ENCODE measurements at places on chromosomes 2 and 18.

DNA sequence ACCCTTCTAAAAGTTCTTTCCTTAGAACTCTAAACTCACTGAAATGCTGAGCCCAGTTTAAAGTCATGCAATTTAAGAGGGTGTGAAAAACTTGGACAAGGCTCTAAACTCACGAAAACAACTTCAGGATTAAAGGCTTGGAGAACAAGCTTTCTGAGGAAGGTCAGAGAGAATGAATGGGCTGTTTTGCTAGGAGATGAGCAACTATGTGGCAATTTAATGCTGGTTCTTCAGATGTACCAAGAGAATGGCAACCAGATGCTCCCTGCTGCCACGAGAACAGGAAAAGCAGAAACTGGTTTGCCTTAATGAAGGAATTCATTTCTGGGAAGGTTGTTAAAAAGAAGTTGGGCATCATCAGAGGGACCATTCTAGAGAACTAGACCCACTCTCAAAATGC, 77.8 kb upstream of the PMAIP1 start:
- DNase-seq: no peak

GRCh38 chr2:122519821-122520611, 764.6 kb downstream of the TSN start:
- no peak for DNase-seq

- no peak for DNase-seq
Observed at GRCh38 chr18:9055185-9055584, 47.3 kb upstream of the NDUFV2 start.

GRCh38 chr2:174135981-174136380, 112.4 kb downstream of the OLA1 start:
- no peak for DNase-seq

- no peak for DNase-seq
Observed at GRCh38 chr18:3069671-3070433, 56.9 kb upstream of the LPIN2 start.

GRCh38 chr2:221102896-221103688, 469.0 kb downstream of the EPHA4 start:
- DNase-seq: no peak

GRCh38 chr2:24984912-24985311, 13.2 kb upstream of the DNAJC27 start:
- no peak for DNase-seq

DNA sequence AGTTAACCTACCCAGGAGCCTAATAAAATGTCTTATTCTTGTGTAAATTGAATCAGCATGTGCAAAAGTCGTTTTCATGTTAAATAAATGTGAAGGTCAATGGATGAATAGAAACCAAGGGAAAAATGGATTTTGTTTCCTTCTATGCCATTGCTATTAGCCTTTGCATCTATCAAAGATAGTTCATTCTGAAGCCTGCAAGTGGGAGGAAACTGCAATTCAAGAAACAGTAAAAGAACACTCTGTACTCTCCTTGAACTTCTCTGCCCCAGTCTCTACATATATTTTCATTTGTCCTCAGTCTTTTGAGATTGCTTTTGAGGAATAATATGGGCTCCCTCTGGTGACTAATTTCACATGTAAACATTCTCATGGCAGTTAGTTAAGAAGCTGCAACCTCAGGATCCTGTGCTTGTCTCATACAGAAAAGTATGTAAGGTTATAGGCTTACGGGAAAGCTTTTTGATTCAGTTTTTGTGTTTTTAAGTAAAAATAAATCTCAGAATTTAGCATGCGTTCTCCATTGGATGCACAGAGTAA, 1590.0 kb upstream of the LRRTM1 start:
- no peak for DNase-seq

GRCh38 chr18:48711651-48712486, 173.0 kb downstream of the CTIF start:
- DNase-seq: no peak

DNA sequence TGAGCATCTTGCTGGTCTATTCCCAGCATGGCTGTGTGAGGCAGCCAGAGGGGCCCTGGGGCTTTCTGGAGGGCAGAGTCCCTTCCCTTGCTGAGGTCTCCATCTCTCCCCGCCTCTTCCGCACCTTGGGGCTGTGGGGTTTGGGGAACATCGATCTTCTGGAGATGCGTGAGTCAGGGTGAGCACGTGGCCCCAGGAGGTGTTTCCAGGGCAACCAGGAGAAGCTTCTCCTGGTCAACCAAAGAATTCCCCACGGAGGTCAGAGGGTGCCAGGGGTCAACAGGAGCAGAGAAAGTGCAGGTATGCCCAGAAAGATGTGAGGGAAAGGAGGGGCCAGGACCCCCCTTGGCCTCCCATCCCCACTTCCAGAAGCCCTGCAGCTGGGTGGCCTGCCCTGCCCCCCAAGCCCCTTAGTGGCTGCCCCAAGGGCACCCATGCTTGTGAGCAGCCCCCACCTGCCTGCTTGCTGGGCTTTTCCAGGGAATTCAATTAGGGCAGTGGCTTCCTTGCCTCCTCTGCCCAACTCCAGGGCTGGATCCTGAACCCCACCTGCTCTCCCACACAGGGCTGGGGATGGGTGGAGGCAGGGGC, 2.8 kb upstream of the PROM2 start:
- DNase-seq: no peak

GRCh38 chr18:35623255-35623654, 41.7 kb downstream of the GALNT1 start:
- DNase-seq: no peak

- DNase-seq: no peak
Observed at GRCh38 chr2:75667884-75668283, 21.3 kb downstream of the MRPL19 start.

DNA sequence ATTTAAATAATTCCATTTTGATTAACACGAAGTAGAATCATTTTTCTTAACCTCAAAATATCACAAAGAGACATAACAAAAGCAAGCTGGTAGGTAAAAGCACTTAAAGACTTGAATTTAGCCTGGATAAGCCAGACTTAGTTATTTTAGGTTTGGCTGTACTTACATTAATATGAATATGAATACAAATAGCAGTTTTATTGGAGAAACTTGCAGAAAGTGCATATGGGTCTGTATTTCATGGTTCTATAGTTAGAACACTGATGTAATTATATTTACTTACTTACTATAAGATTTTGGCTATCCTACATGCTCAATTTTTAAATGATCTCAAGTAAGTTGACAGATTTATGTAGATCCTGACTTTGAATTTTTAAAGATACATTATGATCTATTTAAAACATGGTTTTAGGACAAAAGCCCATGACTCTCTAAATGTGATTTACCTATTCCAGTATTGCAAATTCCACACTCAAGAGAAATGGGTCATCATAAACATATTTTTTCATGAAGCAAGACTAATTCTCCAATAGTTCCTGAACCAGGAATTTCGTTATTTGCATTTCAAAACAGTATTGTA, 1575.4 kb upstream of the NXPH2 start:
- no peak for DNase-seq

- no peak for DNase-seq
Observed at GRCh38 chr18:57728941-57729511, 74.1 kb downstream of the ATP8B1 start.

GRCh38 chr18:44465381-44465841, 215.3 kb upstream of the SETBP1 start:
- no peak for DNase-seq

GRCh38 chr2:37780387-37780676, 108.9 kb upstream of the CDC42EP3 start:
- DNase-seq: no peak

- DNase-seq: no peak
Observed at GRCh38 chr2:52220393-52220792, 1188.5 kb upstream of the NRXN1 start.

DNA sequence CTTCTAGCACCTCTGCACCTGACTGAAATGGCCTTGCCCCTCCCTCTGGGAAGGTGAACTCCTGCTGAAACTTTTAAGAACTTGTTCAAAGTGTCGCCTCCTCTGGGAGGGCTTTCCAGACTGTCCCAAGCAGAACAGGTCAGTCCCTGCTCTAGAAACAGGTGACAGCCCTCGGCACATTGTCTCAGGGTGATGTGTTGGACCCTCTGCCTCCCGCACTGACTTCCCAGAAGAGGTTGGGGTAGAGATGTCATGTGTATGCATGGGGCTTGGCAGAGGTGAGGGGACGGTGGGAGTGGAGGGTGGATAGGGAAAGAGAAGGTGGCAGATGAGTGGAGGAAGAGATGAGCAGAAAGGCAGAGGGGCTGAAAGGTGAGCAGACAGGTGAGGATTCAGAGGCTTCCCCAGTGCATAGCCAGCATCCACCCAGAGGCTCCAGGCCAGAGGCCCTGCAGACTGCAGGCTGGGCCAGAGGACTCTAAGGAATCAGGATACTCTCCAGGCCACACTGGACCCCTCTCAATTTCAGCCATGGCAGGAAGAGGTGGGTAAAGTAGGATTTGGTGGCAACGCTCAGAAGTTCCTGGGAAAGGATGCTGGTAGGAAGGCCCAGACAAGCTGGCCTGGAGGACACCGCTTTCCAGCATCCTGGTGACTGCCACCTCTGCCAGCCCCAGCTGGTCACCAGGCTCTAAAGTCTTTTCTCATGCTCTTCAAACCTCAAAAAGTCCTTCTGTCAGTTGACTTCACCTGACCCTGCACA, 24.8 kb upstream of the TNS1 start:
- no peak for DNase-seq

DNA sequence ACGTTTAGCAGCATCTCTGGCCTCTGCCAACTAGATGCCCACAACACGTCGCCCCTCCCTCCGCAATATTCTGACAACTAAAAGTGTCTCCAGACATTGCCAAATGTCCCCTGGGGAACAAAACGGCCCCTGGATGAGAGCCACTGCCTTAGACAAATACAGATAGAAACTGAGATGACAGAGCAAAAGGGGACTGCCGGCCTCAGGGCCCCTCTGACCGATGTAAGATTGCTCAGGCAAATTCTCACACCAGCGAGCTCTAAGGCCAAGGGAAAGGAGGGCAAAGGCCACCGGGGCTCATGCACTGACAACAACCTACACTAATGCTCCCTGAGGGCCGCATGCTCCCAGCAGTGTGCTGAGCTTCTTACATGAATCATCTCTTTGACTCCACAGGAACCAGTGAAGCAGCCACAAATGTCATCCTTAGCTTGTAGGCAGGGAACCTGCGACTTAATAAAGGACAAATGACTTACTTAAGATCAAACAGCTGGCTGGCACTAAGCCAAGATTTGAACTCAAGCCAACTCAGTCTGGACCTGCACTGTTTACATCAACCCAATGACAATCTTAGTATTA, 228.5 kb downstream of the TTC32 start:
- no peak for DNase-seq

DNA sequence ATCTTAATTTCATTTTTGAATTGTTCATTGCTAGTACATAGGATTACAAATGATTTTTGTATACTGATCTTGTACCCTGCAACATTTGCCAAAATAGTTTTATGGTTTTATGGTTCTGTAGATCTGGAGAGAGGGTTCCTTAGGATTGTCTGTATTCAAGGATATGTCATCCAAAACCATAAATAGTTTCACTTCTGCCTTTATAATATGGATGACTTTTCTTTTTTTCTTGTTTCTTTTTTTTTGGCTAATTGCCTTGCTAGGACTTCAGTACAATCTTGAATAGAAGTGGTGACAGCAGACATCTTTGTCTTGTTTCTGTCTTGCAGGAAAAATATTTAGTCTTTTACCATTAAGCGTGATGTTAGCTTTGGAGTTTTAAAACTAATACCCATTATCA, 383.9 kb upstream of the HS6ST1 start:
- no peak for DNase-seq

DNA sequence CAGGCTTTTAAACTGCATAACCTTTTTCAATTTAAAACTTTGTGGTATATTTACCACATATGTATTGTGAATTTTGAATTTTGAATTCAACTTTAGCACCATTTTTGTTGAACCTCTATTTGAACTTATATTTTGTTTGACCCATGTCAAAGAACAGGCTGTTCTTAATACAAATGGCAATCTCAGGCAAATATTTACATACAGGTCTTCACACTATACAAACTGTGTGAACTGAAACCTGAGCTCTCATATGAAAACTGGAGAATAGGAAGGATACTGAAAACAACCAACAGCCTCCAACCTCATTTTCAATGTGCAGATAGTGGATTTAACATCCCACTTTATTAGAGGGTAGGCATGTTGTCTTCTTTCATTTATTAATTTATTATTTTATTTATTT, 491.8 kb downstream of the KCNJ3 start:
- no peak for DNase-seq

GRCh38 chr2:68769586-68770270, 35.1 kb downstream of the ARHGAP25 start:
- DNase-seq: no peak

GRCh38 chr2:223055140-223055539, 3.1 kb downstream of the KCNE4 start:
- DNase-seq: no peak

GRCh38 chr2:127573298-127573697, 37.8 kb downstream of the MYO7B start:
- no peak for DNase-seq

GRCh38 chr18:63107171-63107845, 212.3 kb downstream of the BCL2 start:
- DNase-seq: no peak

DNA sequence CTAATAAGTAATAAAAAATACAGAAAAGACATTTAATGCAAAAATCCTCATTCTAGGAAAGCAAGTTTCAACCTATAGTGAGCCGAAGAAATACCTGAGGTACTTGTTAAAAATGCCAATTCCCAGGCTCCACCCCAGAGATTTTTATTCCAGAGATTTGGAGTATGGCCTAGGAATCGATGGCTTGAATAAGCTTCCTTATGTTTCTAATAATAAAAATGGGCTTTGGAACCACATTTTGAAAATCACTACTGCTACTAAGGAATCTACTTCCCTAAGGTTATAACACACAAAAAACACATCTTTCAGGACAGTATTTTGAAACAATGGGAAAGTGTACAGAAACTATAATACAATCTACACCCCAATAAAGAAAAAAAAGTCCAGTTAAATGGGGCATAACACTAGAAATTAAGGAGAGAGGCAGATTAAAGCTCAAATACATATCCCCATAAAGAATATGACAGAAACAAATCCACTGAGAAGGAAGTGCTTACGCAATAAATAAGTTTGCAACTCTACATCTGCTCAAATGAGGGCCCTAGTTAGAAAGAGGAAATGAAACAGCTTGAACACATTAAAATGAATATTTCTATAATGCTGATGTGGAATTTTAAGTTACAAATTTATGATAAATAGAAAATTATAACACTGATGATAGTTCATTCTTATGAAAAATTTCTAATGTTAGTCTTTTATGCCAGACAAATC, 103.7 kb downstream of the EPB41L3 start:
- DNase-seq: no peak

- DNase-seq: no peak
Observed at GRCh38 chr2:64466478-64467085, 12.6 kb downstream of the LGALSL start.

DNA sequence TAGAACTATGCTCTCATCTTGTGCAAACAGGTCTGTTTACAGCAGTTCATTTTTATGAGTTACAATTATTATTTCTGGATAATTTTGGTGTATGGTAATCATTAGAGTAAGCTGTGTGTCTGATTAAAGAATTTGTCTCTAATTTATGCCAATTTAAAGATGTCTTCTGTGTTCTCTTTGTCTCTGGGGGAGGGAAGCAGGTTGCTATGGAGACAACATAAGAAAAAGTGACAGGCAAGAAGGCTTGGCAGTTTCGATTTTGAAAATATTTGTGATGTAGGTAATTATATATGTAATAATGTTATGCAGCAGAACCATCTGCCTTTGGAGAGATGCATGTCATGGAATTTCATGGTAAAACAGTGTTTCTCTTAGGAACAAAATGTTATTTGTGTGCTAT, 78.2 kb downstream of the SH3RF3 start:
- no peak for DNase-seq
